ENCODE measurements at places on chromosomes 16 and 17. TPM values are rescaled to one million over a fixed set of nuclear protein-coding genes. Genes with fewer than 3 reads are reported as not detected.

KCNJ18 gene
- total RNA-seq: not detected

CMTM2 gene
- not detected for total RNA-seq

ARSG gene
- 3.0 TPM for total RNA-seq

ACD gene
- total RNA-seq: 17.8 TPM

TMEM204 gene
- total RNA-seq: 38.0 TPM

SLC7A5 gene
- total RNA-seq: 2.9 TPM

TM4SF5 gene
- not detected for total RNA-seq

GRCh38 chr16:46857368-46857945 lies 26.5 kb upstream of the C16orf87 start:
- no peak for DNase-seq

DNA sequence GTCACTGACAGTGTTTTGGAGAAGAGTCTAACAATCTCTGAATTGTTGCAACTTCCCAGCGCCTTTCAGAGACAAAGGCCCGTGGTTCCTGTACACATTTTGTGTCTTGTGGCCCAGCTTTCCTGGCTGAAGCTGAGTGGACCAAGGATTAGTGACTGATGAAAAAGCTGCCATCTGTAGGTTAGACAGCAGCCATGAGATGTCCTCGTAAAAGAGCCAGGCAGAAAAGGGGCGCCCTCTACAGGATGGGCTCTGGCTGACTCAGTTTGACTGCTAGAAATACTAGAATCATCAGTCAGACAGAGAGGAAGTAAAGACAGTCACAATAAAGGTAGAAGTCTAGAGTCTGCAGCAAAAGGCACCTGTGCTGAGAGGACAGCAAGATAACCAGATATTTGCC lies 26.5 kb upstream of the NF1 start:
- no peak for DNase-seq

DNA sequence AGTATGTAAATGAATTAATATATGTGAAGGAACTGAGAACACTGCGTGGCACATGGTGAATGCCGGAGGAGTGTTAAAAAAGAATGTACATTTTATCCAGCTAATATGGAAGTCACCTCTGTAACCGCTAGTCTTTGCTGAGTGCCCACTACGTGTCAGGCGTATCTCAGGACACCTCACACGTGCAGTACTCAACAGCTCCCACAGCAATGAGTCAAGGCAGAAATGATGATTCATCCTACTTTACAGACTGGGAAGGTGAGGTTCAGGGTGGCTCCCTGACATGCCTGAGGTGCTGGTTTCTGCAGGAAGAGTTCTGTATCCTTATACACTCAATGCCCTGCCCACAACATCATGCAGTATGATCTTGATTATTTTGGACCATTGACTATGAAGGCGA lies 487.0 kb downstream of the HAPSTR1 start:
- DNase-seq: no peak

GRCh38 chr16:11236461-11237254 lies 19.3 kb downstream of the SOCS1 start:
- no peak for DNase-seq

DNA sequence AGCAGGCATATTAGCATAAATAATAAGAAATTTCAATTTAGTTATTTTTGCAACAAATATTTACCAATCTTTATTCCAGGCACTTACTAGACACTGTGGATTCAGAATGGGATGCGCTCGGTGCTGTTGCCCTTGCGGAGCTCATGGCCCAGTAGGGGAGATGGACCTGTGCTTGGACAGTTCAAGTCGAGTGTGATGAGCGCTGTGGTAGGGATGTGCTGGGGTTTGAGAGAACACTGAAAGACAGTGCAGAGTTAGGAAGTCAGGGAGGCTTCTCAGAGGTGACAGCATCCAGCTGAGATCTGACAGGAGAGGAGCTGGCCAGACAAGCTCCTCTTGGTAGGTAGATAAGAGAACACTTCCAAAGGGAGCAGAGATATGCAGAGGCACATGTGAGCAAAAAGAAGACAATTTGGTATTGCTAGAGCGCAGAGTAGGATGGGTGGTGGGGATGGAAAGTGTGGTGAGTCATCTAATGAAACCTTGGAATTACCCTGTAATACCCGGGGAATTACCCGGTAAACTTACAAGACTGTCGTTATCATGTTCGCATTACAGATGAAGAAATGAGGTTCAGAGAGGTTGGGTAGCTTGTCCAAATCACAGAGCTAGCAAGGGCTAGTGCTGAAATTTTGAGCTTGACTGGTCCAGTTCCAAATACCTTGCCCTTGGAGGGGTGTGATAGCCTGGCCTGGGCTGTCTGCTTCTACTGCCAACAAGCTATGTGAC lies 298.1 kb upstream of the N4BP1 start:
- DNase-seq: no peak

DNA sequence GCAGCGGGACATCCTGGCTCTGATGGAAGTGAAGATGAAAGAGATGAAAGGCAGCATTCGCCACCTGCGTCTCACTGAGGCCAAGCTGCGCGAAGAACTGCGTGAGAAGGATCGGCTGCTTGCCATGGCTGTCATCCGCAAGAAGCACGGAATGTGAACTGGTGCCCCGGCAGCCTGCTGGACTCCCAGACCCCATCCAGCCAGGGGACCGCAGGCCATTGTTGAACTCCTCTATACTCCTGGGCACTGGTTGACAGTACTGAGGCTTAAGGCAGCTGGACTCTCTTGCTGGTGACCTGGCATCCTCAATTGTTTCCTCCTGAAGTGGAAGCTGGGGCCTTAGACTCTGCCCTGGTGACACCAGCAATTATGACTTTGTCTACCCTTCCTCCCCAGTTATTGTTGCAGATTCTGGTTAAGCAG lies 1.2 kb downstream of the THAP11 start:
- DNase-seq: peak; percentile 73

GRCh38 chr16:87016046-87017035 lies 300.9 kb downstream of the C16orf95 start:
- no peak for DNase-seq

DNA sequence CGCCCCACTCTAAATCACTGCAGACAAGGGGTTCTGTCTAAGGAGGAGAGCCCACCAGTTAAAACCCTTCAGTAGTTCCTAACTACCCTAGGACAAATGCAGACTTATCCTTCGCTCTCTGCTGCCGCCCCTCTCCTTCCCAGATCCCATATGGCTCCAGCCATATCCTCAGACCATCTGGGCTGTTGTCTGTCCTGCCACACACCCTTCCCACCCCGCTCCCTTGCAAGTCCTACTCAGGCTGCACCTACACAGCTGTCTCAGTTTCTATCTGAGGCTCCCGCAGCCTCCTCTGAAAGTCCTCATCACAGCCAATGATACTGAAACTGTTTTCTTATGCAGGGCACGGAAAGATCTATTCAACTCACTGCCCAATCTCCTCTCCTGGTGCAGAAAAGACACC lies 720 bp upstream of the BCKDK start:
- no peak for DNase-seq

- no peak for DNase-seq
Observed at GRCh38 chr16:71479420-71479819, 9.7 kb downstream of the ZNF19 start.

GRCh38 chr16:79598348-79599181 lies 2.0 kb downstream of the MAF start:
- peak; percentile 83 for DNase-seq

DNA sequence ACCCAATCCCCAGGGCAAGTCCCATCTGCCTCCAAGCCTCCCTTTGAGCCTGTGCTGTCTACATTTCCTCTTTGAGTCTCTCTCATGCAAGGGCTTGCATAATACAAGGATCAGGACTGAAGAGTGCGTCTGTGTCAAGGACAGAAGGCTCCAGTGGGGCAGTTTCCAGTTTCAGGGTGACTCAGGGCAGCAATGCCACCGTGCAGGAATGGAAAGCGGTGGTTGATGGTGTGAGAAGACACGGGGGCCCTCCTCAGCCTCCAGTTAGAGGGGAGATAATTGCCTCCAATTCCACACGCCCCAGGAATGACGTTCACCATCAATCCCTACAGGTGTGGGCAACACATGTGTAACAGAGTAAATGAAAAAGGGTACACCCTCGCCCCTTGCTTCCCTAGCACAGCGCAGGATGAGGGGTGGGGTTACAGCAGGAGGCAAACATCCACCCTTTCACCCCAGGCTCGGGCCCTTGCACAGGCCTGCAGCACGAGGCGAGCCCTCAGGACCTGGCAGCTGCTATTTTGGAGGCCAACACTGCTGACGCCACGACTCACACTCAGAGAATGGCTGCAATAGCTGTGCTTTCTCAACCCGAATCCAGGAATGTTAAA lies 24.8 kb upstream of the SLC25A19 start:
- DNase-seq: peak; percentile 75

- DNase-seq: no peak
Observed at GRCh38 chr17:871751-872519, 89.8 kb downstream of the MRM3 start.

DNA sequence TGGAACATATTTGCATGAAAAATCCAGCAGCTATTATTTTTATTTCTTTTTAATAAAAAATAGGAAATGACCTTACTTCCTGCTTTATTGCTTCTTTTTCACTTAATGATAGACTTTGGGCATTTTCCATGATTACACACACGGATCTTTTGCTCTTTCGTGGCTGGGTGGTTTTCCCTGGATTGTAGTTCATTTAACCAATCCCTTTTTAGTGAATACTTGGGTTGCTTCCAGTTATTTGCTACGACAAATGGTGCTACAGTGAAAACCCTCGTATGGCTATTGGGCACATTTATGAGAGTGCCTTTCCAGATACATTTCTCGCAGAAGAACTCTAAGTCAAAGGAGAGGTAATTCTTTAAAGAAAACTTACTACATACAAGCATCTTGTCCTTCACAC lies 38.6 kb downstream of the FOXL1 start:
- DNase-seq: no peak

Measured in sigmoid colon (tissue), 7 donors.